ENCODE measurements at places on chromosomes 1 and 21. TPM values are rescaled to one million over a fixed set of nuclear protein-coding genes. Genes with fewer than 3 reads are reported as not detected.

- DNase-seq, result no peak
These were observed 90.7 kb downstream of the MAB21L3 start for GRCh38 chr1:116201911-116202310.

DNA sequence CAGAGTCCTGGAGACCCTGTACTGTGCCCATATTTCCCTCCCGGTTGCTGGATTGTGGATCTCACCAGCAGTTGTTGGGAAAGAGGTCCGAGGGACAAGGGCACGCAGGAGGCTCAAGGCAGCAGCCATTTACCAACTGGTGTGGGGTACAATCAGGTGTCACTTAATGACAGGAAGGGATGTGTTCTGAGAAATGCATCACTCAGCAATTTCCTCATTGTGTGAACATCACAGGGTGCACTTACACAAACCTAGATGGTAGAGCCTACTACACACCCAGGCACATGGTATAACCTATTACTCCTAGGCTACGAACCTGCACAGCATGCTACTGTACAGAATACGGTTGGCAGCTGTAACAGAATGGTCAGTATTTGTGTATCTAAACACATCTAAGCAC lies 20.7 kb downstream of the SLC44A3 start:
- DNase-seq, result no peak

Gene OPTC
- total RNA-seq, result not detected

Gene PARS2
- 0.49 TPM for total RNA-seq

Gene KLF17
- total RNA-seq, result not detected

GRCh38 chr1:29984862-29985605 lies 738.4 kb downstream of the MATN1 start:
- no peak for DNase-seq

- no peak for DNase-seq
These were observed 19.3 kb downstream of the DOP1B start for GRCh38 chr21:36175771-36176565.

DNA sequence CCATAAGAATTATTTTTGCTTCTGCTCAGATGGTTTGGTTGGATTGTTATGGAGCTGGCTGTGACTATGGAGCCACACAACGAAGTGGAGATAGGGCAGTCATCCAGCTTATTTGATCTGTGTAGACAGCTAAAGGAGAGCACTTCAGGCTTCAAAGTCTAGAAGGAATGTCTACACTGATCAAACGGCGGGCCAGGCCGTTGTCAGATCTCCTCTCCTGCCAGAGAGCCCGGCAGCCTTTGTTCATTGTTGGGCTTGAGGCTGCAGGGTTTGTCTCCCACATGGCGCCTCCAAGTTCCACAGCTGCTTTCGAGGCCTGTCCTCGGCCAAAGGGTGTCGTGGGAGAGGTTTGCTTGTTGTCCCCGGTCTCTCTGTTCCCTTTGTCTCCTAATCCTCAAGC lies 2.8 kb upstream of the STMN1 start:
- DNase-seq, result no peak

Gene CENPF
- 7.9 TPM for total RNA-seq

GRCh38 chr1:109017134-109017533 lies 24.8 kb downstream of the WDR47 start:
- no peak for DNase-seq

GRCh38 chr1:198174297-198174696 lies 17.5 kb downstream of the NEK7 start:
- no peak for DNase-seq

Gene FGR
- 0.15 TPM for total RNA-seq

DNA sequence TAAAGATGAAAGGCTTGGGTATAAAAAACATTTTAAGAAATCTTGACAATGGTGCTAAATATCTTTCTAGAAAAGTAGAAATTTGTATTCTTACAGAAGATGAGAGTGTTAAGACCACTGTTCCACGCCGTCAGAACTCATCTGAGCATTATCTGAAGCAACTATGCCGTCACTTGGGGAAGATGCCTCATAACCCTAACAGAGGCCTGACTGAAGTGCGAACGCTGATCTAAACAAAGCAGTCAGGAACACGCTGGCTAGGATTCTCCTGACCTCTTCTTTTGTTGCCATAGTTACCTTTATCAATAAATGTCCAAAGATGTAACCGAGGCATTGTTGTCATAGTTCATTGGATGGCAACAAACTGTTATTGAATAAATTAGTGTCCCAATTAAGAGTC lies 612.4 kb downstream of the LTN1 start:
- no peak for DNase-seq

Gene PCSK9
- not detected for total RNA-seq

DNA sequence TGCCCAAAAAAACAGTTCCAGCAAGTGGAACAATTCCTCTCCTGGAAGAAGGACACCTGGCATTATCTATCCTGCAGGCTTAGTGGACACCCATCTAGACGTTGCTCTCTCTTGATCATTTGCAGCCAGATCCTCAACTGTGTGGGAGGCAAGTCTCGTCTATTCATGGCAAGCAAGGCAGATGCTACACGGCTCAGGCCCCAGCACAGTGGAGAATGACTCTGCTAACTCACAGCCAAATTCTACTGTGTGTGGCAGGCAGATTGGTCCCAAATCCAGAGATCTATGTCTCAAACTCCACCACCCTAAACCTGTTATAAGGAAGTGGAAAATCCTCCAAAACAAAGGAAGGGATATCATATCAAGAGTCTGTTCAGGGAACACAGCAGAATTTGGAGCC lies 7.0 kb downstream of the TNNT2 start:
- no peak for DNase-seq

Gene CHIT1
- 0.17 TPM for total RNA-seq

Gene IKBKE
- 78.3 TPM for total RNA-seq

Gene CTBS
- total RNA-seq, result 15.6 TPM

Gene DNAJC16
- 17.0 TPM for total RNA-seq

- DNase-seq, result no peak
These were observed 7.3 kb downstream of the MYBPH start for GRCh38 chr1:203168256-203168786.

GRCh38 chr1:201307231-201307630 lies 23.9 kb downstream of the PKP1 start:
- no peak for DNase-seq

GRCh38 chr1:204046346-204046745 lies 26.6 kb upstream of the SOX13 start:
- no peak for DNase-seq

Gene FAM177B
- not detected for total RNA-seq

DNA sequence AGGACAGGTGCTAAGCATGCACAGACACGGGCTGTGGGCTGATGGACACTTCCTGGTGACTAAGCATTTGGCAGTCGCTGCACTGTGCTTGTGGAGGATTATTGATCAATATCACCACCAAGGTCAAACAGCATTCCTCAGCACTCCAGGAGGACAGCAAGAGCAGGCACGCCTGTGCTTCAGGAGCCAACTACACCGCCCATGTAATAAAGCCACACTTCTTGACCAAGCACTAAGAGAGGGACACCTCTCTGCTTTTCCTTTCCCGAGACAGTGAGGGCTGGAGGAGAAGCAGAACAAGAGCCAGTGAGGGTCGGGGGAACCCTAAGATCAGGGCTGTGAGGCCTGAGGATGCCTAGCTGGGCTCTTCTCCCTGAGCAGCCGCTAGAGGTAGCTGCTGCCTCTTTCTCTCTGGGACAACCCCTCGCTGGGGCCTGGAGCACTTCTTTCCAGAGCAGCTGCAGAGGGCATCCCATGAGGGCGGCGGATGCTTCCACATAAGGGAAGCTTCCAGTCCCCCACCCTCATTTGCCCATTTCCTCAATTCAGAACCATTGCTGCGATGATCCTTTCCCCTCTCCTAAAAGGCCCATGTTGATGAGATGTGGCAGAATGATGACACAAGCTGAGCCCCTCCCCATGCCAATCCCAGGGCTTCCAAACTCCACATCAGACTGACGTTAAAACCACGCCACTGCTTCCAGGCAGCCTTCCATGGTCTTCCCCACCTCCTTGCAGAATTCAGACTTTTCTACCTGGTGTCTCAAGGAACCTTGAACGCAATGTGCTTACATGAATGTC lies 19.1 kb downstream of the RAB7B start:
- DNase-seq, result peak; percentile 9

DNA sequence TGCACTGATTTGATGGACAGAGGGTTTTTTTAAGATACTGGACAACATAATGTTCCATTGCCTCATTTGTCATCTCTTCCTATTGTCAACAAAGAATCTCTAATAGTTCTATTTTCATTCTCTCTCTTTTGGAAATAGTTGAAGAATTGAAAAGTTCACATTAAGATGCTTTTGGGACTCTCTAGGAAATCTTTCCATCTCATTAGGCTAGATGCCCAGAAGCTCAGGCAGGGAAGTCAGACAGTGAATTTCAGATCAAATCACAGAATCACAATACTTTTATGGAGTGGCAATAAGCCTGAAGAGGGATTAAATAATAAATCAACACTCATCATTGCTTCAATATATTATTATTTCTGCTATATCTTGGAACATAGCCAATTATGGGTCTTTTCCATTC lies 29.2 kb downstream of the NEGR1 start:
- no peak for DNase-seq

GRCh38 chr1:237705462-237705861 lies 185.3 kb downstream of the ZP4 start:
- no peak for DNase-seq

Gene ANKRD65
- total RNA-seq, result not detected

GRCh38 chr1:17011439-17012307 lies at the start of gene ATP13A2:
Gene ATP13A2, minus strand, starts transcription at chr1:17011928. Its CDS starts 190 bp downstream, at chr1:17011738.
- peak; percentile 80 for DNase-seq

DNA sequence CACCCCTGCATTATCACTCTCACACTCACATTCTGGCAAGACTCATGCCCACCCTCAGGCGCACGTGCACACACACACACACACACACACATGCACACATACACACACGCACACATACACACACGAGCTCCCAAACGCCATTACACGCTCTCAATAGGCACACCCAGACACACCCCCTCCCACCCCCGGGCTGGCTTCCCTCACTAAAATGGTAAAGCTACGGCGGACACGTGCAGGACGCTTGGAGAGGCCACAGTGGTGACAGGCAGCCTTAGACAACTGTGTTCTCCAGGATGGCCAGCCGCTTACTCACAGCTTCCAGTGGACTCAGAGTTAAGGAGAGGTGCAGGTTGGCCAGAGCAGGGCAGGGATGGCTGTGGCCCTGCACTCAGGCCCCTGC lies 10.1 kb downstream of the MATN1 start:
- DNase-seq, result no peak

DNA sequence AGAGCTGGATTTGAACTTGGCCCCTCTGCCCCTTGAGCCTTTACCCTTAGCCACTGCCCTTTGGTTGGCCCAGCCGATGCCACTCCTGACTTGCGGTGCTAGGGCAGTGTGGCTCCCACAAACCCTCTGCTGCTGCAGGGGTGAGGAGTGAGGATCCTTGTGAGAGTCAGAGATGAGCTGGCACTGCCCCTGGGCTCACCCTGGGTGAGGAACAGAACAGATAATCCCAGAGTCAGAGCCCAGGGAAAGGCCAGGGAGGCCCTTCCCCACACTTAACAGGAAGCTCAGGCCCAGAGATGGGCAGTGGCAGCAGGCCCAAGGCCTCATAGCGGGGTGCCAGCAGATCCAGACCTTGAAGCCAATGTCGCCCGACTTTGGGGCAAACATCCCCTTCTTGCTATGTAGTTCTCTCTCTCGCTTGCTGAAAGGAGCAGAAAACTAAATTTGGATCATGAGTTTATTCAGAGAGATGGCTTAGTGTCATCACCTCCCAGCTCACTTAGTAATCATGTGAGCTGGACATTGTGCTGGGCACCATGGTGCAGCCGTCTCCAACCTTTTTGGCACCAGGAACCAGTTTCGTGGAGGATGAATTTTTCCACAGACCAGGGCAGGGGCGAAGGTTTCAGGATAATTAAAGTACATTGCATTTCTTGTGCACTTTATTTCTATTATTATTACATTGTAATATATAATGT lies 81.4 kb downstream of the IGSF21 start:
- DNase-seq, result no peak

DNA sequence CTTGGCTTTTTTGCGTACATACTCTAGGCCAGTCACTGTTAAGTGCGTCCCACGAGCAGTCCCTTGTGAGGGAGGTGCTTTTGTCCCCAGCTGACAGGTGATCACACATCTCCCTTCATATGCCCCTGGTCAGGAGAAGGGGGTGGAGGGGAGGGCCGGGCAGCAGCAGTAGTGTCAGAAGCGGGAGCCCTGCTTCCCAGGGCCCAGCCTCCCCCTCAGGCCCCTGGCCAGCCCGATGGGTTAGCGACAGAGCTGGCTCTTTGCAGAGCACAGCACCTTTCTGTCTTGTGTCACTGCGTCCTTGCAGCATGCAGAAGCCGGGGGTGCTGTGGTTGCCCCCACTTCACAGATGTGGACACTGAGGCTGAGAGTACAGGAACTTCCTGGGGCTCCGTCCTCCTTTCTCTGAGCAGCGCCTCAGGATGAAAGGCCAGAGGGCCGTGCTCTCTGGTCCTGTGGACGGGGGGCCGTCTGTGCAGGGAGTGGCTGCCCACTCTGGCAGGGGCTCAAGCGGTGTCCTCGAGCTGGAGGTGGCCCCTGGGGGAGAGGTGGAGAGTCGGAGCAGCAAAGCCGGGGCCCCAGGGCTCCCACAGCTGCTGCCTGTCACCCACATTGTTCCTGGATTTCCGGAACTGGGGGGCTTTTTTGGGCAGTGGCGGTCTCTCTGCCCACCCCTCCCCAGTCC lies 5.9 kb downstream of the TMEM201 start:
- DNase-seq, result no peak

Gene SPRR1B
- total RNA-seq, result not detected

Gene ANGPTL3
- total RNA-seq, result not detected

GRCh38 chr1:98496256-98496995 lies 165.1 kb upstream of the SNX7 start:
- DNase-seq, result no peak

- DNase-seq, result no peak
These were observed 64.6 kb upstream of the TARBP1 start for GRCh38 chr1:234543442-234544086.

DNA sequence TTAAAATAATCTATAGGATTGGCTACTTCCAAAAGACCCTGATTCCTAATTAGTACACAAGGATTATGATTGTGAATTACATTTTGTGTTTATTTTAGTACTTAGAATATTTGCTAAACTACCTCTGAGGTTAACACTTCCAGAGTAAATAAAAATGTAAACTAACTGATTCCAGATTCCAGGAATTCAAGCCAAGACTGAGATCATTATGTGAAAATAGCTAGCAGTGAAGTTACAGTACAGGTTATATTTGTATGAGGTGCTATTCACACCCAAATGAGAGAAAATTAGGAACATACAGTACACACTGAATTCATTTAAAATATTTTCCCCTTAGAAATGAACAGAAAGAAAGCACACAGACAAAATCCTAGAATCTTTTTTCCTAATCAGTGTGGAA lies 28.8 kb downstream of the TTLL7 start:
- DNase-seq, result no peak
